Naive B cell (primary cell): ENCODE measurements at places on chromosomes 1 and 21.

DNA sequence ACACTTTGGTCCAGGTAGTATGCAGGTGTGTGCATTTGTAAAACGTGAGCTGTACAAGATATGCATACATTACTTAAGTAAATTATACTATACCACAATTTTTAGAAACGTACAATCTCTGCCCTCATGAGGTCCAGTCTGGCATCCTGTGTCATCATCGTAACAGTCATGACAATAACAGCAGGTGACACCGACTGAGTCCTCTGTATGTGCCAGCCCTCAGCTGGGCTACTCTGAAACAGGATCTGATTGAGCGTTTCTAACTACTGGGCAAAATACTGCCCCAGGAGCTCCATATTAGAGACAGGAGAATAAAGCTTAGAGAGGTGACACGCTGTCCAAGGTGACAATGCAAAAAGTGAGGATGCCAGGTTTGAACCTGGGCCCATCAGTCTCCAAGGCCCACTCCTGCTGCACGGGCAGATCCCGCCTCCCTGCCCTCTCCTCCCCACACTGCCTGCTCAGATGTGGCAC lies 47.2 kb upstream of the ECE1 start:
- DNase-seq = no peak

DNA sequence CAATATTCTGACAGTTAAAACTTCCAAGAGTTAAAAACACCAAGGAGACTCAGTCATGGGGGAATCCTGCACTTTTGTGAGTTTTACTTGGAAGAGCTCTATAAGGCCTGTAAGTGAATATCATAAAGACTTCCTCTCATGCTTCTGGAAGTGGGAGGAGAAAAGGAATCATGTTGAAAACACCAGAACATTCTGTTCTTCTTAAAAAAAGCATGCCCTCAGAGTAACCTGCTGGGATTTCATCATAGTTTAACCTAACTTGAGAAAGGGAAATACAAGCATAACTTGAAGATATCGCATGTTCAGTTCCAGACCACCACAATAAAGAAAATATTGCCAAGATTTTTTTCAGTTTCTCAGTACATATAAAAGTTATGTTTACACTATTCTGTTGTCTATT lies 51.9 kb downstream of the COL11A1 start:
- DNase-seq = no peak

DNA sequence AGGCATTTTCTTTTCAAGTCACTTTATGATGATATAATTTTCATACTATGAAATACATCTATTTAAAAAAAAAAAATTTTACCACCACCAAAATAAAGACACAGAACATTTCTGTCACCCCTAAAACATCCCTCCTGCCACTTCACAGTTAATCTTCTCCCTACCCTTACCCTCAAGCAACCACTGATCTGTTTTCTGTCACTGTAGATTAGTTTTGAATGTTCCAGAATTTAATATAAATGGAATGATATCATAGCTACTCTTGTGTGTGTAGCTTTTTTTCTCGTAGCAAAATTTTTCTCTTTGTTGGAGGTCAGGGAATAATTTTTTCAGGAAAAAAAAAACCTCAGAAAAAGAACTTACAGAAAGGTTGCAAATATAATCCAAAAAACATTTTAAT lies 152.7 kb downstream of the RHOU start:
- DNase-seq = no peak

- DNase-seq = no peak
Measured at GRCh38 chr21:41009398-41010100, 158.4 kb upstream of the BACE2 start.

- no peak for DNase-seq
Measured at GRCh38 chr1:154993572-154994268, at the start of gene LENEP. LENEP (plus strand) TSS chr1:154993586; CDS start chr1:154993608, 22 bp downstream.

DNA sequence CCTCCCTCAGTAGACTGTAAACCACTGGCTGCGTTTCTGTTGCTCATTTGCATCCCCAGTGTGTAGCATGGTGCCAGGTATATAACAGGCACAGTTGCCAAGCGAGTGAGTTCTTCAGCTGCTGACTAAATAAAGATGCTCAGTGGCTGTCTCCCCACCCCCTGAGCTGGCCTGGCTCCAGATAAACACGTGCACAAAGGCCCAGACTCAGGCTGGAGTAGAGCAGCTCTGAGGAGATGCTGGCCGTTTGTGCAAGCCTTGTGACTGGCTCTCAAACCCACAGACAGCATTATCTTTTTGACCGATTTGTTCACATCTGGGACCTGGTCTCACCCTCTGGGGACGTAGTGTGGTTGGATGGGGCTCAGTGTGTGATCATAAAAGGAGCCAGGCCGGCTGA lies 7.1 kb downstream of the CHRNB2 start:
- DNase-seq = no peak

- DNase-seq = no peak
Measured at GRCh38 chr1:189336115-189337100, 1141.3 kb downstream of the BRINP3 start.

- peak; percentile 39 for DNase-seq
Measured at GRCh38 chr1:84582802-84583587, 8.8 kb upstream of the CTBS start.

- peak; percentile 64 for DNase-seq
Measured at GRCh38 chr1:40612345-40612831, 53.1 kb downstream of the RIMS3 start.

DNA sequence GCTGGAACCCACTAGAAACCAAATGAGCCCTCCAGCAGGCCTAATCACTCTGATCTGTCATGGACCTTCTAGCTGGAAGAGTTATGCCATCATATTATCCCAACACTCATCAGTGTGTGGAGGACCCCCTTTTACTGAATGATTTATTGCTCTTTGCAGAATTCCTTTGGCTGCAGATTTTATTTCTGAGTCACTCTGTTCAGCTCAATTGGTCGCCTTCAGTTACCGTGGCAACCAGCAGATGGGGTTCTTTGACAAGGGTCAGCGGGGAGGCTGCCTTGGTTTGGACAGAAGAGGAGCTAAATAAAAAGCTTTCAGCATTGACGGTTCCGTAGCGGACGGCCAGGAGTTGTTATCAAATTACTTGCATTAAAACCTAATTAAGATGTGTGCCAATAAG lies 220.1 kb downstream of the SDCCAG8 start:
- DNase-seq = no peak

DNA sequence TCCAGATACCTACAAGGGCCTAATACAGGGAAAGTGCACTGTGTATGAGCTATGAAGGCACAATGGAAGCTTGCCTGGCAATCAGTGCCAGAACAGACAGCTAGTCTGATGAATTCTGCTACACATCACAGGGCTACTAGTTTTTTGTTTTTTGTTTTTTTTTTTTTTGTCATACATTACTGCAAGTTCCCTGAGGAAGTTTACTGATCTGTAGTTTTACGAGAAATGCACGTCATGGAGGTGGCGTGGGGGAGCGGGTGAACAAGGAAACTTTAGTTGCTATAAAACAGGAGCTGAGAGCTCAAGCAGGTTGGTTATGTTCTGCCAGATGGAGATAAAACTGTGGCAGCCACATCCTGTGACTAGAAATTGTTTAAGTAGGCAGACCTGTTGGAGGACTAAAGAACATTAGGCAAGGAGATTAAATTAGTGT lies 17.7 kb downstream of the PTPRC start:
- DNase-seq = peak; percentile 56

DNA sequence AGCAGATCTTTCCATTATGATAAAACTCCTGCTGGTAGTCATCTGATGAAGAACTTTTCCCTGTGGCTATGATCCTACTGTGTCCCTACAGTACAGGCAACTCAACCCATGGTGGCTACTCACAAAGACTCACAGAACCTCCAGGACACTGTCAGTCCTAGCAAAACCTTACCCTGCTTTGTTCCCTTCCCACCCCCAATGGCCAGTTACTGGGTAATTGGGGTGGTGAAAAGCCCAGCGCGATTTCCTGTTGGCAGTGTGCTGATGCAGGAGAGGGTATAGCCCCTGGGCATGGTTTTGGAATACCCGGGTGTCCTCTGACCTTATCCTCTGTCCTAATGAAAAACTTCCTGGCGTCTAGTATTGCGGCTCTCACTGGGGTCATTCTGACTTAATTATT lies 533 bp upstream of the RGL1 start:
- no peak for DNase-seq

DNA sequence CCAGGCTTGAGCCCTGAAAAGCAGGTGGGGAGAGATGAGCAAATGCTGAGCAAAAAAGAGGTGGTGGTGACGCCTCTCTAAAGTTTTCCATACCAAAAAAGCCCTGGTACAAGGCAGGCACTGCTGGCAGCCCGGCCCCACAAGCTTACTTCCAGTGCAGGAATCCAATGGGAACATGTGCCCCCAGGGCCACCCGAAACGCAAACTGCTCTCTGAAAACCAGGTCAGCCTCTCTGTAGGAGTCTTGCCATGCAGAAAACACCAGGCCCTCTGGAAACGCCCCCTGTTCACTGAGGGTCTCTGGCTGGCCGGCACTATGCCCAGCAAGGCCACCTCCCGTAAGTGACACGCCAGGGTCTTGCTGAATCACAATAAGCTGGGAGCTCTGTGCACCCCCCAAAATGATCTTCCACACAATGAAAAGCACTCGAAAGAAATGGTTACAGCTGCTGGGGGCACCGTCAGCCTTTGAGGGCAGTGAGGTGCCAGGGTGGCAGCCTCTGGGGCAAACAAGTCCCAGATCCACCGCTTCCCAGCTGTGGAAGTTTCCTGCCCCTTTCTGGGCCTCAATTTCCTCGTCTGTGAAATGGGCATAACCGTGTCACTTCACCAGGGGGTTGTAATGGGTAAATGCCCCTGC lies 170.5 kb downstream of the TOMM20 start:
- DNase-seq = no peak

- no peak for DNase-seq
Measured at GRCh38 chr1:202085682-202086373, 36.9 kb upstream of the GPR37L1 start.

GRCh38 chr21:41839387-41840000 lies 39.6 kb downstream of the PRDM15 start:
- no peak for DNase-seq

DNA sequence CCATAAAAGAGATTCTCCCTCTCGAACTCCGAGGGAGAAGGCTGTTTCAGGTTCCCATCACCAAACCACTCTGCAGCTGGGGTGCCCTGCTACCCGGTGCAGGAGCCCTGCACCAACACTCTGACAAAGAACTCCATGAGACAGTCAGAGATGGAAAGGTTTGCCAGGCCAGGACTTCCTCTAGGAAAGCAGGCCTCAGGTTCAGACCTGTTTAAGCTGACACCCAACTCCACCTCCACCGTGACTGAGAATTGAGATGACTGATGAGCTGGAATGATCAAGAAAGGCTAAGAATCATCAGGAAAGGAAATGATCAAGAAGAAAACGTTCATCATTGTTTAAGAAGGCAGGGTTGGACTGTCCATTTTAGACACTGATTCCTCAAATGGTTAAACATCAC lies 46.2 kb upstream of the KCNE1 start:
- no peak for DNase-seq

- DNase-seq = peak; percentile 7
Measured at GRCh38 chr1:65209005-65209885, 61.2 kb downstream of the AK4 start.

DNA sequence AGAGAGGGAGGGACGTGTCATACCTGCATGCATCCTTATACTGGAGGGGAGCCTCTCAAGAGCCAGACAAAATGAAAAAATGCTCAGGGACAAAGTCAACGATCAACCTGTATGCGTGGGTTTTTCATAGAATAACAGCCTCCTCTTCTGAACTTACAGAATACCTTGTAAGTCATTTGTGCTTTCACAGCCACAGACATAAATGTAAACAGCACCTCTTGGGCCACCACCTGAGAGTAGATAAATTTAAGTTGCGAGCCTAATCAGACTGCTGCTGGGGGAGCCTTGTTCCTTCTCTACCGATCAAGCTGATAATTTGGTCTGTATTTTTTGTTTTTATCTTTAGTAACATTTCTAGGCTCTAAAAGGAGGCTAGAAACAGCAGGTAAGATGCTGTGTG lies 223.1 kb downstream of the KIF26B start:
- DNase-seq = no peak

- no peak for DNase-seq
Measured at GRCh38 chr21:37848721-37849490, 67.4 kb downstream of the KCNJ6 start.

- DNase-seq = peak; percentile 36
Measured at GRCh38 chr1:212012034-212012740, 23.2 kb downstream of the INTS7 start.

DNA sequence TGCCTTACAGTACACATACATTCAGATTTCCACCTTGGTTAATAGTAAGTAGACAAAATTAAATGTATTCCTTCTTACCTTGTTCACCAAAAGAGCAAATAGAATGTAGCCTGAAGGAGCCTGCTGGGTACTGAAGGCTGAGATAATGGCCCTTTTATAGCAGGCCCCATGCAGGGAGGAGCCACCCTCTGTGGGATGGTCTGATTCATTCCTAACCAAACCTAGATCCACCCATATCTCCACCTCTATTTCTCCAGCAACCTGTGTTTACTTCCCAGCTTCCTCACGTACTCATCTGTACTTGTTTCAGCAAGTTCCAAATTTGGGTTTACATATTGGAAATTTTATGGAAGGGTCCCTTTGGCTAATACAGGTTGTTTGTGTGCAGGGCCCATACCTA lies at the start of gene FLG:
Gene FLG, minus strand, starts transcription at position 129 of the 400 bp plus-strand sequence. CDS start 9,783 bp downstream, outside the sequence.
- no peak for DNase-seq

DNA sequence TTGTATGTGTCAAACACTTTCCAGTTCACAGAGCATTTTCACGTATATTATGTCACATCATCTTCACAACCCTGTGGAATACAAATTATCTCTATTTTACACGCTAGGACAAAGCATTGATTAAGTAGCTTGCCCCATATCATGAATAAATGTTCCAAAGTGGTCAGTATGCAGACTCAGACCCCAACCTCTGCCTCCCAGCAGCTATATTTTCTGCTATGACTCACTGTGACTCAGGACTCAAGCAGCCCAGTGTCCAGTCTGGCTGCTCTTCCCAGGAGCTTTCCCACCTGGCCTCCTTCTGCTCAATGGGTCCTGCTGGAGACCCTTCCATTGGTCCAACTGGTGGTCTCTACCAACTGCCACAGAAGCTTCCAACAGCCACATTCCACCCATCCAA lies 56.0 kb upstream of the RAP1A start:
- DNase-seq = no peak

DNA sequence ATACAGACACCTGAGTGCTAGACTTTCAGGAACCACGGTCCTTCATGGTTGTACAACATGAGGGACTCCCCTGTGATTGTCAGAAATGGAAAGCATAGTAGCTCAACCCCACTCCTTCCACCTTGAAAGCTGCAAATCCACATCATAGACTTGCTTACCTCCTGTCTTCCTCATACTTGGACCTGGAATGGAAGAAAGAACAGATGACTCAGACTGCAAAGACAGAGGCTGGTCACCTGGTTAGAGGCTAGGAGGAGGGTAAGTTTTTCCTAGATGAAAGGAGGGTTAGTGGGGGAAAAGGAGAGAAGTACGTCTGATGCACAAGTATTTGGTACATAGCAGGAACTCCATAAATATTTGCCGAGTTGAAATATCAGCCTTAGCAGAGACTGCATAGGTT lies 37.2 kb downstream of the LRRC71 start:
- no peak for DNase-seq
